Right hindlimb (tissue), 1 donor: ENCODE measurements at places on chromosomes 3 and 15.

DNA sequence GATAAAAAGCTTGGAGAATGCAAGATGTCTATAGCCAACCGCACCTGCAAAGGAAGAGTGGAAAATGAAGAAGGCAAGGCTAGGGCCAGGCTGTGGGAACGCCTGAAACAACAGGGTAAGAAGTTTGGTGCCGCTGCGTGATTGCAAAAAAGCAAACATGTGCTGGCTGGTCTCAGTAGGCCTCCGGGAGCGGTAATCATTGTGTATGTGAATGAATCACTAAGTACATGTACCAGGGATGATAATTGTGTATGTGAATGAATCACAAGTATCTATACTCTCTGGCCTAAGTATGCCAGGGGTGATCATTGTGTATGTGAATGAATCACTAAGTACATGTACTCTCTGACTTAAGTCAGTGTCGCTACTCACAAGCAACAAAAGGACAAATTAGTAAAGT is 40.3 kb upstream of the PARL start:
- no peak for DNase-seq

DNA sequence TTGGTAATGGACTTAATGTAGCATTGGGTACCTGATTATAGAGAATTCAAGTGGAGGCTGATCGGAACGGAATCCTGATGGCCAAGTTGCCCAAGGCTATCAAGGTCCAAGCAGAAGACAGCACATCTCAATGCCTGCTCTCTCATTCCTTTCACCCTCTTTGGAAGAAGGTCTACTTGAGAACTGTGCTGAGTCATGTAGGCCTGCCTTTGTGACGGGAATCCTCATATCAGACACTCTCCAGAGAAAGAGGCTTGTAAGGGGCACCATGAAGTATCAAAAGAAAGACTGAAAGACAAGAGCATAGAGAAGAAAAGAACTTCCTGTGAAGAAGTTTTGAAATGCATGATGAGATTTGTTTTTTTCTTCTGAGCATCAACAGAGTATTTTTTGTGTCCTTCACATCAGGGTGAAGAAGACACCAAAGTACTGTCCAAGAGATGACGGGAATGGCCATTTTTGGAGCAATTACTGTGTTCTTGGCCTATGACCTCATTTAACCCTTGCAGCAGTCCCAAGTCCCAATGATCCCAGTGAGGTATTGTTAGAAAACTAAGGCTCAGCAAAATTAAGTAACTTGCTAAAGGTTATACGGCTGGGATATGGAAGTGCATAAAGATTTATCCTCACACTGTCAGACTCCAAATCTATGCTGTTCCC is 13.2 kb upstream of the LARP6 start:
- no peak for DNase-seq

DNA sequence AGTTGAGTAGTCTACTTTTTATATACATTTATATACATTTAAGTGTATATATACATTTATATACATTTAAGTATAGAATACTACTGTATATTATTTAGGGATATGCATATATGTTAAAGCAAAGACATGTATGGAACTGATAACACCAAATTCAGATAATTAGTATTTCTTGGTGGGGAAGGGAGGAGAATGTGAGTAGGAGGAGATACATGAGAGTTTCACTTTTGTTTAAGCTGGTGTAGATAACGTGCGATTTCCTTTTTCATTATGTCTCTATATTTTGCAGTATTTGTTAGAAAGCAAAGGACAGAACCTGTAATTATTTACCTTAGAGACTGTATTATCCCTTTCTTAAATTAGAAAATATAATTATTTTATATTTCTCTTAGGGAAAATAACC is 16.6 kb upstream of the NIT2 start:
- no peak for DNase-seq

- no peak for DNase-seq
Observed at GRCh38 chr15:40637221-40637745, 43.2 kb downstream of the KNL1 start.

GRCh38 chr3:127456471-127457093 is 134.0 kb downstream of the TPRA1 start:
- no peak for DNase-seq

- no peak for DNase-seq
Observed at GRCh38 chr3:57637391-57637790, 40.2 kb upstream of the ARF4 start.

DNA sequence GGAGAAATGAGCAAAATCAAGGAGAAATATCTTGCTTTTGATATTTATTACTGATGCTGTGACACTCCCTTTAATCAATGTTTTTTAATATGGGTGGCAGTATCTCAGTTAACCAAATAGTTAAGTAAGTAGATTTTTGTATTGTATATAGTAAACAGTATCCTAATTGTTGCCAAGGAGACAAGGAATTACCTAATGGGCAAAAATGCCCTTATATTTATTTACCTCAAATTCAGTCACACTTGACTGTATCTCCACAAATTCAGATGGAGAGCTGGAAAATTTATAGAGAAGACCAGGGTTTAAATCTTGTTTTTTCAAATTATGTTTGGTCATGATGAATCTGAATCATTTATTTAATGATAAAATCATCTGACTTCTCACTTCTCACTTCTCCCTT is 3.6 kb upstream of the CHD2 start:
- DNase-seq = no peak

- DNase-seq = no peak
Observed at GRCh38 chr3:142009029-142009428, 132.6 kb downstream of the ATP1B3 start.
